Activated T-cell treated with anti-CD3 and anti-CD28 coated beads, Interleukin-2, amount 50 U/mL, for 72 hours (primary cell): ENCODE measurements at places on chromosomes 3 and 15.

- no peak overlapping the region for H3K4me3 ChIP-seq
- no peaks in the 10 kb centered on the region for H3K36me3 ChIP-seq
- DNase-seq: no peak
- no peak overlapping the region for H3K27ac ChIP-seq
- no peaks in the 10 kb centered on the region for H3K27me3 ChIP-seq
- no peaks in the 10 kb centered on the region for H3K4me1 ChIP-seq
Observed at GRCh38 chr3:34844323-34844620, 795.1 kb upstream of the ARPP21 start.

DNA sequence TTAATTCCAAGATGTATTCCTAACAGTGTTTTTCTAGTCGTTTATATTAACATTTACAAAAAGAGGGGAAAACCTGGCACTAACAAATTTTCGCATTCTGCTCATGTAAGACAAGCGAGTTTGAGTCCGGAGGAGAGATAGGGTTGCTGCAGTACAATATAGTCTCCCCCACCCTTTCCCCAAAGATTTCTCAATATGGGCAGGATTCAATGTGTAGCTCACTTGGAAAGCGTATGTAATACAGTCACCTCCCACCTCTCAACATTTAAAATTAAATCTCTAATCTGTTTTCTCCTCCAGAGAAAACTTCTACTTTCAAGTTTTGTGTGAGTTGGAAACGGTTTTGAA, 57.9 kb downstream of the CMSS1 start:
- peaks cover 12% of the 10 kb centered on the region for H3K27me3 ChIP-seq
- H3K36me3 ChIP-seq: no peaks in the 10 kb centered on the region
- peaks cover 43% of the 10 kb centered on the region for H3K4me1 ChIP-seq
- no peak for DNase-seq
- peak overlapping the region; percentile 76 for H3K4me3 ChIP-seq

DNA sequence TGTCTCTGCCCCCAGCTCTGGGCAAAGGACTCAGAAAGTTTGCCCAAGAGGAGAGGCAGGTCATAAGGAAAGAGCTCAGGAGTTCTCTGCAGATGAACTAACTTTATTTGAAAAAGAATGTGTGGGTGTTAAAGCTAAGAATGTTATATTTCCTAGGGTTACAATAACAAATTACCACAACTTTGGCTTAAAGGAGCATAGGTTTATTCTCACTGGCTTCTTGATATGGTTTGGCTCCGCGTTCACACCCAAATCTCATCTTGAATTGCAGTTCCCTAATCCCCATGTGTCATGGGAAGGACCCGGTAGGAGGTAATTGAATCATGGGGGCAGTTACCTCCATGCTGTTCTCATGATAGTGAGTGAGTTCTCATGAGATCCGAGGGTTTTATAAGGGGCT, 383.7 kb upstream of the CFAP20DC start:
- peaks cover 6% of the 10 kb centered on the region for H3K36me3 ChIP-seq
- H3K27me3 ChIP-seq: no peaks in the 10 kb centered on the region
- H3K4me1 ChIP-seq: peaks cover 15% of the 10 kb centered on the region

DNA sequence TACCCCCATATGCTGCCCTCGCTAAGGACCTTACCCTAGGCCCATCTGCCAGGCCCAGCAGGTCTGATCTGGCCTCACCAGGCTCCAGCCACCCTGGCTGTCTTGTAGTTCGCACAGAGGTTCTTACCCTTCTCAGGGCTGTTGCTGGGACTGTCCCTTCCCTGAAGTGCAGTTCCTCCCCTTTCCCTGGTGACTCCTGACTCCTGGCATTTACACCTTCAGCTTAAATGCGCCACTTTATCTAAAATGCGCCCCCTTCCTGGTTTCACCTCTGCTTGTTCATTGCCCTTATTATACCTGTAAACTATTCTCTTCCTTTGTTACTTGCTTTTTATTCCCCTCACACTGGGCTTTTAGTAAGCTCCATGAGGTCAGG, 835 bp upstream of the TTLL3 start:
- H3K4me1 ChIP-seq: peaks cover 39% of the 10 kb centered on the region
- H3K4me3 ChIP-seq: peak overlapping the region; percentile 96
- no peaks in the 10 kb centered on the region for H3K27me3 ChIP-seq
- no peak for DNase-seq
- peaks cover 13% of the 10 kb centered on the region for H3K36me3 ChIP-seq
- peak overlapping the region; percentile 96 for H3K27ac ChIP-seq

- no peak overlapping the region for H3K4me3 ChIP-seq
- no peak overlapping the region for H3K27ac ChIP-seq
- H3K27me3 ChIP-seq: no peaks in the 10 kb centered on the region
Observed at GRCh38 chr3:67418426-67419217, 235.8 kb downstream of the SUCLG2 start.

DNA sequence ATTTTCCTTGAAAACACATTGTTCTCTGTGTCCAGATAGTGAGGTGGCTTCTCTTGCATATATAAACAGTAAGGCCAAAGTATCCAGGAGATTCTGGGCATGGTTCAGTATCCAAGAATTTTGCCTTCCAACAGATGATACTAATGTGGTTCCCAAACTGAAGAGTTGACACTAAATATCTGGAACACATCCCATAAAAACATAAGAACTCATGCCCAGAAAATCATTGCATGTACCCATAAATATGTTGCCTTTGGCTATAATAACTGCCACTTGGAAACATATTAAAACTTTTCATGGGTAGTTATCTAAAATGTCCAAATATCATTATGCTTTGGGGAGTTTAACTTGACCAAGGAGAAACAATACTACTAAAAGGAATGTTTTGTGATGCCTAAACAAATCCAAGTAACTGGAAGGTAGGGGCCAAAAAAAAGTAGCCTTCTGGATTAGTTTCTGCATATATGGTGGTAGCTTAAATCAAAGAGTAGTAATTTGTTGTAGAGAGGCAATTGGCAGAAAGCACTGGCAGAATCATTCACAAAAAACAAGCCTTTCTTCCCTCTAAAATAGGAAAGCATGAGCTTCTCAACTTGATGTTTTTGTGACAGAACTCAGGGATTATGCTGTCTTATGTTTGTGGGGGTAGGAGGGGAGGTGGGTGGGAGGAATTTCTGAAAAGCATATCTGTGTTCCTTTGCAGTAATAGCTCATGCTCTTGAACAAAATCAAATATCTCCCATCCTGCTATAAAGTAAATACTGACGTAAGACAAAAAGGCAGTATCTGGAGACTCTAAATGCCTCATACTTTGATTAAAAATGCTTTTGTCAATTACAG, 753.9 kb downstream of the TUSC7 start:
- H3K36me3 ChIP-seq: no peaks in the 10 kb centered on the region
- no peak for DNase-seq
- no peaks in the 10 kb centered on the region for H3K27me3 ChIP-seq
- H3K27ac ChIP-seq: no peak overlapping the region

- H3K27me3 ChIP-seq: peaks cover 72% of the 10 kb centered on the region
- no peaks in the 10 kb centered on the region for H3K36me3 ChIP-seq
- no peak for DNase-seq
Observed at GRCh38 chr15:69149803-69150202, 10.6 kb upstream of the GLCE start.

DNA sequence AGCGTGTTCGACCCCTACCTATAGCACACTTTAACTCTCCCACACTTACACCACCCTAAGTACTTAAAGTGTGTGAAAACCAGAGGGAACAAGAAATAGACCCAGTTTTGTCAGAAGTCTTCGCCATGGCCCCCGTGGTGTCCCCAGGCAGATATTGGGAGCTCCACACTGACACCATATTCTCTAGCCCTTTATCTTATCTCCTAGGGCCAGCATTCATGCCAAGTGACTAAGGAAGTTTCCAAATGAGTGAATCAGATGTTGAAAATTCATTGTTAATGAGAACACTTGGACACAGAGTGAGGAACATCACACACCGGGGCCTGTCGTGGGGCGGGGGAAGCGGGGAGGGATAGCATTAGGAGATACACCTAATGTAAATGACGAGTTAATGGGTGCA, 31.8 kb downstream of the P3H2 start:
- no peak for DNase-seq
- H3K27me3 ChIP-seq: peaks cover 28% of the 10 kb centered on the region
- H3K27ac ChIP-seq: no peak overlapping the region
- no peak overlapping the region for H3K4me3 ChIP-seq
- H3K4me1 ChIP-seq: no peaks in the 10 kb centered on the region

DNA sequence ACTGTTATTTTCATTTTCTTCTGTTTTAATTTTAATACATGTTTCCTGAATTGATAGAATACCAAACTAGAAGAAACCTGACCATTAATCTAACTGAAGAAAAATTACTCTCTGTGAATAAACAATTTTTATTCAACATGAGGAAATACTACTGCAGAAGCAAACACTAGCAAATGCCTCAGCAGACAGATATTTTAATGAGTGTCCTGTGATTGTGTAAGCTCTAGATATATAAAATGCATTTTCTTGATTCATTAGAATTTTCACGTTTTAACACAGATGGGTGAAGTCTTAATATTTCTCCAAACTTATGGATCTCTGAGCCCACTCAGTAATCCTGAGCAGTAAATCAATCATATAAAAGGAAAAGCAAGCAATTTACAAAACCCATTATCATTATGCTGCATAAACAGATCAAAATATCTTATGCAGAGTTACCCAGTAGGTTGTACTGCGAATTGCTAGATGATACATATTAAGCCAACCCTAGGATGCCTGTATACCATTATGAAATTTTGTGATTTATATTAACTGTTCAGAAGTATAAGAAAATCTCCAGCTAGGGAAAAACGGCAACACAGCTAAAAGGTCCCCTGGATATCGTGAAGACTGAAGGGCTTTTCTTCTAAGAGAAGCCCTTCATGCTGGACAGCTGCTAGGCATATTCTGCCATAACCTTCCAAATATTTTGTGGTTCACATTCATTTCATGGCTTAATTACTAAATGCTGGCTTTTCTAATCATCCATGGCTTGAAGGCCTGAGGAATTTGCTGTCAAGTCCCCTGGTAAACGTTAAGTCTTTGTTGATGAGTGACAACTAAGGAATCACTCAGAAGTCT, 157.7 kb upstream of the TGFBR2 start:
- H3K4me3 ChIP-seq: no peak overlapping the region
- H3K36me3 ChIP-seq: no peaks in the 10 kb centered on the region
- H3K4me1 ChIP-seq: no peaks in the 10 kb centered on the region
- H3K27me3 ChIP-seq: no peaks in the 10 kb centered on the region
- no peak for DNase-seq

DNA sequence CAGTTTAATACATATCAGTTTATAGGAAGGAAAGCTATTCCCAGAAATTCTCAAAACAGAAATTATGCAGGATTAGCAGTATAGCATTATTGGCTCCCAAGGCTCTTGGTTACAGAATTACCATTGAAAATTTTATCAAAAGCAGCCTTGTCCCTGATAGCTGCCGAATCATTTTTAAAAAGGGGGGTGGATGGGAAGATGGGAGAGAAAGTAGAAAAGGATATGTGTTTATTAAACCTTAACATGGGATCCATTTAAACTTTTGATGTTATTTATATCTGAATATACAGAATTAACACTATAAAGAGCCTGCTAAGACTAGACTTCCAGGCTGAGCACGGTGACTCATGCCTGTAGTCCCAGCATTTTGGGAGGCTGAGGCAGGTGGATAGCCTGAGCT, 10.8 kb downstream of the RCN2 start:
- no peak overlapping the region for H3K27ac ChIP-seq
- H3K4me3 ChIP-seq: no peak overlapping the region
- H3K36me3 ChIP-seq: peaks cover 26% of the 10 kb centered on the region

DNA sequence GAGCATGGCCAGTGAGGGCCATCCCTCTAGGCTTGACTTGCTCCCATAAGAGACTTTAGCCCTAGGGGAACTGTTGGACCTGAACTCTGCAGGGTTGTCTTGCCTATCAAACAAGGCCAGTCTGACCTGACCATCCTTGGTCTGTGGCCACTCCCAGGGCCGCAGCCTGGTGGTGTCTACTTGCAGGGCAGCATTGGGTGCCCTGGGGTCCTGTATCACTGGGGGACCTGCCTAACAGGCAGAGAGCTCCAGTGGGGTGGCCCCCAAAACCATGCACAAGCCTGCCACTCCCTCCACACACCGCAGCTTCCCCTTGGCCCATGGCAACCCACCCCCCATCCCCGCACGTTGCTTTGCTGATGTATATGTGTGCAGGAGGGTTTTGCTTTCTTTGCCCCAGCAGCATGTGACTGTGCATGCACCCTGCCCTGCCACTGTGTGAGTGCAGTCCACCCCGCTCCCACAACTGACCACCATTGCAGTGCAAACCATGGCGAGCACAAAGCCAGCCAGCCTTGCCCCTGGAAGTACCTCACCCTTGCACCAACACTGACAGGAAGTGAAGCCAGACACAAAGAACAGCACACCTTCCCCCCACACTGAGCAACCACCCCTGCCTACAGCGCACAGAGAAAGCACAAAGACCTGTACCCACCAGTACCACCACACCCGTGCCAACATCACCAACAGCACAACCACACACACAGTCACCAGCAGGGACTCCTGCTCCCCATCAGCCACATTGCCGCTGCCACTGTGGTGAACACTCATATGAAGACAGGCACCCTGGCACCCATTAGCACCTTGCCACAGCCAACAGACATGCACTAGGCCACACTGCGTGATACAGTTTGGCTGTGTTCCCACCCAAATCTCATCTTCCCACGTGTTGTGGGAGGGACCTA, 88.8 kb downstream of the SENP7 start:
- peak overlapping the region; percentile 20 for H3K4me3 ChIP-seq
- no peak overlapping the region for H3K27ac ChIP-seq
- peaks cover 43% of the 10 kb centered on the region for H3K4me1 ChIP-seq
- DNase-seq: peak; percentile 45
- no peaks in the 10 kb centered on the region for H3K27me3 ChIP-seq
- peaks cover 15% of the 10 kb centered on the region for H3K36me3 ChIP-seq

- peak overlapping the region; percentile 48 for H3K4me3 ChIP-seq
- H3K36me3 ChIP-seq: peaks cover 2% of the 10 kb centered on the region
- peaks cover 17% of the 10 kb centered on the region for H3K4me1 ChIP-seq
- no peak overlapping the region for H3K27ac ChIP-seq
- H3K27me3 ChIP-seq: peaks cover 23% of the 10 kb centered on the region
Observed at GRCh38 chr3:38031022-38031994, 1.9 kb upstream of the PLCD1 start.

DNA sequence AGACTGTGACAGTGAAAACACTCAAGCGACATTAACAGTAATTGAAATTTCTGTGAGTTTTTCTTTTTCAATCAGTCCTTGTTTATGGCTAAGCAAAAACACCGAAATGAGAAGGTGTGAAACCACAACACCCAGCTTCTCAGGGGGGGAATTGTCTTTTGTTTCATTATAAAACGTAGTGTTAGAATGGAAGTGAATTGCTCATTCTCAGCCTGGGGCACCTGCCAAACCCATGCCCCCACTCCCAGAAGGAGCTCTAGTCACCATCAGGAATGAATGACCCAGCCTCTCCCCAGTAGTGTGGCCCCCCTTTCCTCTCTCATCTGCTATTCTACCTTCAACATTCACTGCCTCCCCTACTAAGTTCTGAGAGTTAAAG, 185.8 kb upstream of the CFAP20DC start:
- peaks cover 10% of the 10 kb centered on the region for H3K27me3 ChIP-seq
- DNase-seq: peak; percentile 60
- H3K4me1 ChIP-seq: peaks cover 16% of the 10 kb centered on the region
- H3K27ac ChIP-seq: no peak overlapping the region

GRCh38 chr15:88331291-88331690, 74.8 kb upstream of the NTRK3 start:
- H3K27ac ChIP-seq: no peak overlapping the region
- H3K27me3 ChIP-seq: peaks cover 34% of the 10 kb centered on the region
- H3K4me3 ChIP-seq: no peak overlapping the region
- no peaks in the 10 kb centered on the region for H3K36me3 ChIP-seq
- peak; percentile 69 for DNase-seq

- H3K4me3 ChIP-seq: no peak overlapping the region
- peaks cover 14% of the 10 kb centered on the region for H3K4me1 ChIP-seq
- no peak overlapping the region for H3K27ac ChIP-seq
- no peak for DNase-seq
Observed at GRCh38 chr3:58526515-58526957, 10.5 kb downstream of the ACOX2 start.
